ENCODE measurements at places on chromosomes 6 and 20. TPM values are rescaled to one million over a fixed set of nuclear protein-coding genes. Genes with fewer than 3 reads are reported as not detected.

DNA sequence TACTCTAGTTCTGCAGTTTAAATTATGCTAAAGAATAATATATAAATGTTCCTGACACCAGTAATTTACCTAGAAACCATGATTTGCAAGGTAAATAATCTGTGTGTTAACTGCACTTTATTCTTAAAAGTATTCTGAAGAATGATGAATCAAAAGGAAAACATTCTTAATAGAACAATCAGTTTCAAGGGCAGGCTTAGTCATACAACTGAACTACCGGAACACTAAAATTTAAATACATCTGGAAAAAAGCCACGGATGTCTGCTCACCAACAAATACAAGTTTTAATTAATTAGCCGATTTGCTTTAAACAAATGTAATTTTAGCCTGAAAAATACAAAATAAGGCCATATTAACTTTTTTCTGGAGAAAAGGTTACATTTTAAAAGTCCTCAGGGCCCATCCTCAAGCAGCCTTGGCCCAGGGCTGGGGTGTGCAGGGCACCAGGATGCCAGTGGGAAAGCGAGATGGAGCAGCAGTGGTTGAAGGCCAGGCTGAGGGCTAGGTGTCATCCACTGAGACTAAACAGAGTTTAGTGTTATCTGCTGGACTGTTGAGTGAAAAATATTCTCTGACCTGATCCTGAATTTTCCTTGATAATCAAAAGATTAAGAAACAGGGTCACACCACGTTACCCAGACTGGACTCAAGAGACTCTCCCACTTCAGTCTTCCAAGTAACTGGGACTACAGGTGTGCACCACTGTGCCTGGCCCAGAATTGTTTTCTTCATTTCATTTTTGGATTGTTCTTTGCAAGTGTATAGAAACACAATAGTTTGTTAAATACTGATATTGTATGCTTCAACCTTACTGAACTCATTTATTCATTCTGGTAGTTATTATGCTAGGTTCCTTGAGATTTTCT, 88.2 kb upstream of the DST start:
- DNase-seq: no peak

DNA sequence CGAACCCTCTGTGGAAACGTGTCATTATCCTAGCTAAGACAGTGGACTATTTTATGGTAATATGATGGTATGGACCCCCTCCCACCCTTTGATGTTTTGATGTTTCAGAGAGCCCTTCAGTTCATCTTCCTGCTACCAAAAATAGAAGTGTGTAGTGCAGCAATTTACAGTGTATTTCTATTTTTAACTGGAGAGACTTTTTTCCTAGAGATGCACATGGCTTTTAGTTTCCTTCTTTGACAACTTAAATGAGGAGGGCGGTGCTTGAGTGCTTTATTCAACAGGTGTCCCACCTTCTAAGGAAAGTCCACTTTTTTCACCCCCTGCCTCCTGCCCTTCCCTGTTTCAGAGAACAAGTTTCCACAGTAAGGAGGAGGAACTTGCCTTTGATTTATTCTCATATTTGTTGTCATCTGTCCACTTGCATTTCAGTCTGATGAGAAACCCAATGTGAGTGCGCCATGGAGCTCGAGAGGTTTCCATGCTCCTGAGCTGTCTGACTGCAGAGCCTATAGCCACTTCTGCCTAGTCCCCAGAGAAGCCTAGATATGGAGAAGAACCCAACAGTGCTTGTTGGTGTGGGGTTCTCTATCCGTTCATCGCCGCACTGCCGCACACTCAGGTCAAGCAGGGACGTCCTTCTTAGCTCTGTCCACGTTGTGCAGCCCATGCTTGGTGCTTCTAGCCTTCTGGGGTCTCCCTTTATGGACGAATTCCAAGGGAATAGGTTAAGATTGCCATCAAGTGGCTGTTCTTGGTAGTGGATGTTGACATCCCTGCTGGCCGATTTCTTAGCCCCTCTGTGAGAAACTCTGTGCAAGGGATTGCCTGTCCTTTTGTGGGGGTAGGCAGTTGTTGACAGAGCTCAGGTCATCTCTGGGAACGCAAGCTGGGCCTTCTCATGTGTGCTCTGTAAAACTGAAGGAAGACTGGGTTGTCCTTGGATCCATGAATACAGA, 144.2 kb downstream of the JARID2 start:
- DNase-seq: no peak

- DNase-seq: no peak
Measured at GRCh38 chr6:34334796-34335416, 57.6 kb downstream of the NUDT3 start.

Gene GPX5
- total RNA-seq: not detected

DNA sequence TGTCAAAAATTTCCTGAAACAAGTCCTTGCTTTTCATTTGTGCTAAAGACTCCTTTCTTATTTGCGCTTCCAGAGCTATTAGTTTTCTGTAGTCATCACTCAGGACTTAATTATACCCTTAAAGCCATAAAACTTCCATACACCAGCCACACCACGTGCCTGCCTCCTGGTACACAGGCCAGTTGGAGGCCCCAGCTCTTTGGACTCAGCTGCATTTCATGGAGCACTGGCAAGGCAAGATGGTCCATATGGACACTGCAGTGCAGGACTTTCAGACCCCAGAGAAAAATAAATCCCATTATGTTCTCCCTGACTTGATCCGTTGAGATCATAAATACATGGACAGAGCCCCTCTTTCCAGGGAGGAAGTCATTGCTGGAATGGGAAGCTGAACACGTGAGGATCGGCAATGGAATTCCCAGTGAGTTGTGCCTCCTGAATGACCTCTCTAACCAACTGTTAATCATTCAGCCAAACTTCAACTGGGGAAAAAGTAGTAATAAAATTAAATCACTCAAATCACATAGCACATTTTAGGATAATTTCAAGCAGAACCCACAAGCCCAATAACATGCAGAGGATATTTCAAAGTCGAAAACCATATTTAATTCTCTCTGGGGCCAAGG, 173.1 kb downstream of the HACE1 start:
- DNase-seq: no peak

DNA sequence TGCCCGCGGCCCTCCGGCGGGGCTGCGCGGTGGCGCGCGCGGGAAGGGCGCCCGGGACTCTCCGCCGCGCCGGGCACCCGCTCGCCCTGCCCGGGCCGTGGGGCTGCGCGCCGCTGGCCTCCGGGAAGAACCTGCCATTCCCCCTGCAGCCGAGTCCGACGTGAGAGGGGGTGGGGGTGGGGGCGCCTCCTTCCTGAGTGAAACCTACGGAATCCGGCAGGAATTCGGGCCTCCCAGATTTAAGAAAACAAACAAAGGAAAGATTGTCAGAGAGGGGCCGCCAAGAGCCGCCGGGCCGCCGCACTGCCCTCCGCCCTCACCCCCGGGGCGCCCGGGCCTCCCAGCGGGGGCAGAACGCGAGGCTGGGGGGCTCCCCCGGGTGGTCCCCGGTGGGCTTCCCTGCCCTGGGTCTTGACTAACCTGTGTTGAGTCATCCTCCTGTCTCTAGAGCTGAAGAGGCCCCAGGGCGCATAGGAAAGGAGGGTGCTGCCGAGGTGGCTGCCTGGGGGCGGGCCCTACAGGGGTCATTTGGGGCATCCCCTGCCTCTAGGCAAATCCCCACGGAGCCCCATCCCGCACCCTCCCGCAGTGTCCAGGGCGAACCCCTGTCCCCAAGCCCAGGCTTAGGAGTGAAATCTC, 42.2 kb upstream of the FOXP4 start:
- no peak for DNase-seq

DNA sequence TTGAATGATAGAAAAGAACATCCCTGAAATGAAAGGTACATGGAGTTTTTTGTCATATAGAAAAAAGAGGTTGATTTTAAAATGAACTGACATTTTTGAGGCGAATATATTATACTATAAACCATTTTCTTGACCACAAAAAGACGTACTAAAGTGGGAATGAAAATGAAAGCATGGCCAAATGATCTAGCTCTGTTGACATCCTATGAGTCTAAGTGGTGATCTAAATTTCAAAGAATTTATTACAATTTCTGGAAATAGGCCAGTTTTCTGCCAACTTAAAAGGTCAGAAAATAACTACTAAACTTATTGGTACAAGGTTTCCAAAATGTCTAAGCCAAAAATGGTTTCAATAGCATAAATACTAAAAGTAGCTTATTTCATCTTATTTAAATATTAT, 536.8 kb downstream of the EYS start:
- no peak for DNase-seq

Gene EFCAB8
- total RNA-seq: not detected

GRCh38 chr6:36050305-36050704, 22.7 kb downstream of the MAPK14 start:
- DNase-seq: no peak

DNA sequence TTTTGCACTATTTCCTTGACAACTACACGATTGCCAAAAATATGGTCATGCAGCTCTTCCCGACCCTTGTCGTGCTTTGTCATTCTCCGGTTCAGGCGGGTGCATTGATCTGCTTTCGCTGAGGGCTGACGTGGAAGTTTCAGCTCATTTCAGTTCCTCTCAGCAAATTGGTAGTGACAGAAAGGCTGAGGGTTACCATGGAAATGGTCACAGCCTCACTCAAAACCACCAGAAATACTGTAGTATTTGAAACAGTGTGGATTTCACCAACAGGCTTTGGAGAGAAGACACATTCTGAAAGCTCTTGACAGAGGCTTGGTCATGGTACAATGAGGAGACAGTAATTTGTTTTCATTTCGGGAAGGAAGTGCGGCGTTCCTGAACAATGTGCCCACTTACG, 99.7 kb upstream of the EXOC2 start:
- DNase-seq: no peak

Gene SLC2A10
- total RNA-seq: 2.4 TPM

Gene TRIM38
- 3.4 TPM for total RNA-seq

Gene SIRPB1
- total RNA-seq: 1.8 TPM

DNA sequence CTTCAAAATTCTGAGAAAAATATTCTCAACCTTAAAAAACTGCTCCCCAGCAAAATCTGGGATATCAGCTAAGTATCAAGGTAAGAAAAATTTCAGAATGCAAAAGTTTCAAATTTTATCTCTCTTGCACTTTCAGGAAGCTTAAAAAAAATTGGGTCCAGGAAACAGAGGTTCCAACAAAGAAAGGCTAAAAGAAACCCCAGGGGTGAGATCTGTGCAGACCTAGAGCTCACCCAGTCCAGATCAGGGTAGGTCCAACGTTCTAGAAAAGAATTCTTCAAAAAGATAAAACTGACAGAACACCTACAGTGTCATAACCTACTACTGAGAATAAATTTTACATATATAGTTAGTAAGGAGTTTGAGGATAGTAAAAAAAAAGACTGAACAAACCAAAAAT, 23.5 kb downstream of the ILRUN start:
- DNase-seq: no peak

- no peak for DNase-seq
Measured at GRCh38 chr6:57305107-57305506, 12.3 kb upstream of the PRIM2 start.
